ENCODE measurements at places on chromosomes 16 and 17. TPM values are rescaled to one million over a fixed set of nuclear protein-coding genes. Genes with fewer than 3 reads are reported as not detected.

Gene SLFN12
- total RNA-seq: 11.6 TPM

Gene SCNN1G
- total RNA-seq: not detected

Gene FNDC8
- total RNA-seq: not detected

Gene CFAP119
- 6.2 TPM for total RNA-seq

Gene BAIAP2
- total RNA-seq: 18.6 TPM
